ENCODE measurements at places on chromosomes 2 and 18.

DNA sequence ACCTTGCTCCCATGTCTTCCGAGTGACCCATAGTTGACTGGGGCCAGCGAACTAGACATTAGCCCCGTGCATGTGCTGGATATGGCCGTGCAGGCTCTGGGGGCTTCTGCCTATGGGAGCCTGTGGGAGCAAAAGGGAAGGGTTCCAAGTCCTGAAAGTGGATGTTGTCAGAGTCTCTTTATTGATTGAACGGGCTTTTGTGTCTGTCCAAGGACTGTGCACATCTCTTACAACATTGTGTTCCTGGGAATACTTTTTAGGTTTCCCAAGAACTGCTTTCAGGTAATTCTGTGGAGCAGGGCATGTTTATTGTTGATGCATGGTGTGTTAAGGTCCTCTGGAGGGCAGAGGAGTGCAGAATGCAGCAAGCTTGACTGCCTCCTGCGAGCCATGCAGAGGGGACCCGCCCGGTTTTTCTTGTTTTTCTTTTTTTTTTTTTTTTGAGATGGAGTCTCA lies 5.0 kb downstream of the RNF144A start:
- no peak for DNase-seq

DNA sequence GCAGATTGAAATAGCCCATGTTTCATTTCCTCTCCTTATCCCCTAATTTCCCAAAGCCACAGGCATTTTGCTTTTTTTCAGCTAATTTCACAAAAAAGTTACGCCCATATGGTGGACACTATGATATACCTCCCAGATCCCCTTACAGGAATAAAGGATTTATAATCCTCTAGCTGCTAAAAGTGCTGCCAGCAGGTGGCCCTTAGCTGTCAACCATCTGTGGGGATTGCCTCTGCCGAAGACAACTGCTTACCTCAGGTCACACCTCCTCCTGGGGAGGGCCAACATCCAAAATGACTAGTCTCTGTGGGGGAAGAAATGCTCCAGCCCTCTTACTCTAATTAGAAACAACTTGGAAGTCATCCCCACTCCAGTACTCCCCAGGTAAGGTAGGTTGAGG lies 61.0 kb upstream of the EPB41L3 start:
- peak; percentile 6 for DNase-seq

DNA sequence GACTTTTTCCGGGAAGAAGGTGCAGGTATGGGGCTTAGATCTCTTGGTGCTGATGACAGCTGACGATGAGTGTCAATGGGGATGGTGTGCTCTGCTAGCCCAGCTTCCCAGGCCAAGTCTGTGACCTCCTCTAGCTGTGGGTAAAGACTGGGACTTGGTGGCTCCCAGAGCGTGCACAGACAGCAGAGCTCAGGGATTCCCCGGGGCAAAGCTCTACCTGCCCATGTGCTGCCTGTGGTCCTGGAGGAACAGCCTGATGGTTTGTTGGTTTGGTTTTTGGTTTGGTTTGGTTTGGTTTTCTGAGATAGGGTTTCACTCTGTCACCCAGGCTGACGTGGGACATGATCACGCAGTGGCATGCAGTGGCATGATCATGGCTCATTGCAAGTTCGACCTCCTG lies 19.2 kb downstream of the ATP6V1B1 start:
- DNase-seq, result peak; percentile 1

DNA sequence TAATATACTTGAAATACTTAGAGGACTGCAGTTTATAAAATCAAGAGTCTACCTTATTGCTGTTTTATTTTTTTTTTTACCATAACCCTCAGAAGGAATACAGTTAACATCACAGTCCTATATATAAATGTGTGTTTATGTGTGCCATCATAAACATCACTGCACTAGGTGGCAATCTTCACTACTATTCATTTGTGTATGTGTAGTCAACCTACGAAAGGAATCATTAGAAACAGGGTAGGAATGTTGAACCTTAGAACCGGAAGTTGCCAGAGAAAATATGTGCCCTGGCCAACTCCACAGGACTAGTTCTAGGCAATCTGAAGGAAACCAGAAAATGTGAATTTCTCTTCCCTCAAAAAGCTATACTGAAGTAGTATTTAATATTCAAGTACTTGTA lies 3.4 kb downstream of the GEN1 start:
- no peak for DNase-seq

- no peak for DNase-seq
These were observed 56.7 kb downstream of the SPTBN1 start for GRCh38 chr2:54512663-54513362.

Measured in activated naive CD4-positive, alpha-beta T cell treated with anti-CD3 and anti-CD28 coated beads for 36 hours (primary cell).